ENCODE measurements at places on chromosomes 1 and 21.

DNA sequence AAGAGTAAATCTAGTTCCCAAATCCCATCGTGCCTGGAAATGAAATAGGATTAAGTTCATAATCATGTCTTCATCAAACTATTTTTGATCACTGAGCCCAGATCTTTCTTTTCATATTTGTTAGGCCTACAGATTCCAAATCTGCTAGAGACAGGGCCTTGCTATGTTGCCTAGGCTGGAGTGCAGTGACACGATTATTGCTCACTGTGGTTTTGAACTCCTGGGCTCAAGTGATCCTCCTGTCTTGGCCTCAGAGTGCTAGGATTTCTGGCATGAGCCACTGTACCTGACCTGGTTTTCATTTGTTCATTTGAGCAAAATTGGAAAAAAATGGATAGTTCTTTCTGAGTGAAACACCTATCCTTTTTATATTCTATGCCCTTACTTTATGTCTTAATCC is 28.0 kb upstream of the DIPK1A start:
- DNase-seq: no peak

GRCh38 chr1:167456926-167457325 is 61.4 kb downstream of the CD247 start:
- DNase-seq: no peak

GRCh38 chr21:26490771-26491170 is 82.3 kb downstream of the CYYR1 start:
- DNase-seq: no peak

DNA sequence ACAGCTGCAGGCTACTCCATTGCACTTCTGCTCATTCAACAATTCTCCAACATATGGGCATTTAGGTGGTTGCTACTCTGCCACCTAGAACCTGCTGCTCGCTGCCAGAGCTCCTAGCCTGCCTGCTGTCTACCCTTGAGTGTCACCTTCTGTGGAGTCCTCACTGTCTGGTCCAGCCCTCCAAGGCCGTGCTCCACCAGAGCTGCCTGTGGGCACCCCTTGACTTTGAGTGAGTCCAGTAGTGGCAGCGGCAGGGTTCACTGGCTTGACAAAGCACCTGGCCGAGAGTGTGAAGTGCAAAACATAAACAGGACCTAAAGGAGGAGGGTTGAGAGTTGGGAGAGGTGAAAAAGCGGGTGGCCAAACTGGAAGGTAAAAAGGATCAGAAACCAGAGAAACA is 120.3 kb upstream of the DNAH14 start:
- DNase-seq: no peak

- no peak for DNase-seq
Measured at GRCh38 chr1:244337839-244338238, 113.9 kb downstream of the ADSS2 start.

DNA sequence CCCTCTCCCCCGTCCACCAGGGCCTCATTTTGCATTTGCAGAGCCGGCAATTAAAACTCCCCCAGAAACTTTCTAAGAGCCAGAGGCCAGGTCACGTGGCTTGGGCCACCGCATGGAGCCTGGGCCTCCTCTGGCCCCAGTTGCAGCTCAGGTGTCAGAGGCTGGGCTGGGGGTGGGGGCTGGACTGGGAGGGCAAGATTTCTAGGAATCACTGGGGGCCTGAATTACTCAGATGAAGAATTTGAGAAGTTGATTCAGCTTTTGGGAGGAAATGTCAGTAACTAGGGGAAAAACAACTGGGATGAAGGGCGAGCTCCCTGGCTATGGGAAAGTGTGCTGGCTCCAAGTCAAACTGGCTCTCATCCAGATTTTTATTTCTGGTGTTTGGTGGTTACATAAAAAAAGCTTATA is 151.0 kb downstream of the CDC7 start:
- DNase-seq: no peak

DNA sequence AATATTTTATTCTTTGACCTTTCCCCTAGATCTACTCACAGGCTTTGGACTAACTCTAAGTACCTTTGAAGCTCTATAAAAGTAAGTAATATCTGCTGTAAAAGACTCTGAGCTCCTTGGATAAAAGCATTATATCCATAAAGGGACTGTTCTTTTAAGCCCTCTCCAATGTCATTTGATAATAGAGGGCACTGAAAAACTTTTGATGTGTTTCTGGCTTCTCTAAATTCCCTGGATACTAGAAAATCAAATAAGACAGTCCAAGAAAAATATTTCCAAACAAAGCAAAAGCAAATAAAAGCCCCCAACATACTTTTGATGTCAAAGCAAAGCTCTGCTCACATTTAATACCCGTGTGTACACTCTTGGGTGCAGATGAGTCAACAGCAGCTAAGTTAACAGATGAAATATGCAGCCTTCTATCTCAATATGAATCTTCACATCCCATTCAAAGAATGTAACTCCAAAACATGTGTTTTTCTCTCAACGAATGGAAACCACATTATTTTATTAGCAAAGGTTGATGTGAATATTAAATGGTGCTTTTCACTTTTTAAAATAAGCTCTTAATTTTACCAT is 230.3 kb downstream of the CENPF start:
- DNase-seq: no peak

GRCh38 chr21:39675590-39675989 is 62.9 kb downstream of the B3GALT5 start:
- no peak for DNase-seq

- no peak for DNase-seq
Measured at GRCh38 chr21:41370840-41371684, 9.2 kb downstream of the MX2 start.

- peak; percentile 74 for DNase-seq
Measured at GRCh38 chr1:52552236-52552504, 722 bp downstream of the TUT4 start.

DNA sequence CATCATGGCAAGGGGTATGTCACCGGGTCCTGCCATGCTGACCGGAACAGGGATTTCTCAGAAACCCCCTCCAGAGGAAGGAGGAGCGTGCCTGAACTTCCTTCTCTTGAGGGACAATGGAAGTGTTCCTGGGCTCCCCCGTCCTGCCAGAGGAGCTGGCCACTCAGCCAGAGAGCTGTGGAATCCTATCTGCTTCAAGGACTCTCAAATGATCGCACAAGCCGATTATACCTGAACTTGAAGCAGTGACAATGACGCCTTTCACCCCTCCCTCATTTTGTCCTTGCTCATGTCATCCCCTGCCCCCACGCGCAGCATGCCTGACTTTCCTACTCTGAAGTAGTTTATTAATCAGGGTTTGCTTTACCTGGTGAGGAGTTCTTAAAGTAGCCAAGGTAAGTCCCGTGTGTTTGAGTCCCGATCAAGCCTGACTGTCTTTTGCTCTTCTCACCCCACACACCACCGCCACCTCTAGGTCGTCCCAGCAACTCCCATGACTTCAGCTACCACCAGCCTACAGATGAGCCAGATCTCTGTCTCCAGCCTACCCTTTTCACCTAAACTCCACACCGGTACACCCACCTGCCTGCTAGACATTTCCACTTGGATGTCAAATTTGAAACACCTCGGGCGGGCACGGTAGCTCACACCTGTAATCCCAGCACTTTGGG is 25.0 kb upstream of the PRELP start:
- DNase-seq: no peak

DNA sequence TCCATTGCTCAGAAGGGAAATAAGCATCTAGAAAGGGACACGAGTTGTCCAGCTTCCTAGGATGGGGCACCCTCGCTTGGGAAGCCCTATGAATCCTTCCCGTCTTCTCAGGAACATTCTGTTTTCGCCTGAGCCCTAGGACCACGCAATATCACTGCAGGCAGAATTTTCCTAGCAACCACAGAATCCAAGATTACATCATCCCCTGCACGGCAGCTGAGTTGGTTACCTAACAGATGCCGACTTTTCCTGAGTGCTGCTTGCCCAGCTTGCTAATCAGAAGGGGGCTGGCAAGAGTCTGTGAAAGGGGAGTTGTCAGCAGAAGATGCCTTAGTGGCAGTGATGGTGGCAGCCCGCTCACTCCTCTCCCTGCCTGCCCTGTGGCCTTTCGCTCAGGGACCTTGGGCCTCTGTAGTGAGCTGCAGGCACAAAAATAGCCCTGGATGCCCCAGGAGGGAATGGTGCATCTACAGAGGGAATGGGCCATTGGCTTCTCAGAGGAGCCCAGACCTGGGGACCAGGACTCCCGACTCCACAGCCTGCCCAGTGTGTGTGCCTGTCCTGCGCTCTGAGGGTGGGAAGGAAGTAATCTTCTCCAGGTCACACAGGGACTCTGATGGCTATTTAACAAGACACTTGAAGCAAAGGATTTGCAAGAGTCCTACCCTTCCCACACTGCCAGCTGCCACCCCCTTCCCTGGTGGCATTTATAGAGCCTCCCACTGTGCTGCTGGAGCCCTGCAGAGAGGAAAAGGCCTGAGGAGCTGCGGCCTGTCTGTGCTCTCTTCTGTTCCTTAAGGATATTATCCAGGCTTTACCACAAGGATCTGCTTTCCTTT is 28.9 kb upstream of the CLSTN1 start:
- DNase-seq: no peak

DNA sequence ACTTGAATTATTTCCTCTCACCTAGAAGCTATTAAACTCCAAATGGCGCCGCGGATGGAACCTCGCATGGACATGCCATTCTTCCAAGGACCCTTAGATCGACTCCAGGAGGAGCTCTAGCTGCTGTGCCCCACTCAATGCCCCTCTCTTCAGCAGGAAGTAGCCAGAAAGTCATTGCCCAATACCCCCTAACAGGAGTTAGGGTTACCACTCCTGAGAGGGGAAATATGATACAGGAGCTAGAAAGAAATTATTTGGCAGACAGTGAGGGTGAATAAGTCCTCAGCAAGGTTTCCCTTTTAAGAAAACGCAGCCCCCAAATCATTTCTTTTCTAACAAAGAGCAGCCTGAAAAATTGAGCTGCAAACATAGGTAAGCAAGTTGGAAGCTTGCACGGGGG is 28.6 kb downstream of the TFB2M start:
- no peak for DNase-seq

GRCh38 chr1:160777486-160778089 is 18.4 kb upstream of the LY9 start:
- peak; percentile 16 for DNase-seq

GRCh38 chr21:15928686-15929425 is 199.1 kb downstream of the USP25 start:
- no peak for DNase-seq

Measured in SW480 (cell line).